ENCODE measurements at places on chromosomes 1 and 21.

DNA sequence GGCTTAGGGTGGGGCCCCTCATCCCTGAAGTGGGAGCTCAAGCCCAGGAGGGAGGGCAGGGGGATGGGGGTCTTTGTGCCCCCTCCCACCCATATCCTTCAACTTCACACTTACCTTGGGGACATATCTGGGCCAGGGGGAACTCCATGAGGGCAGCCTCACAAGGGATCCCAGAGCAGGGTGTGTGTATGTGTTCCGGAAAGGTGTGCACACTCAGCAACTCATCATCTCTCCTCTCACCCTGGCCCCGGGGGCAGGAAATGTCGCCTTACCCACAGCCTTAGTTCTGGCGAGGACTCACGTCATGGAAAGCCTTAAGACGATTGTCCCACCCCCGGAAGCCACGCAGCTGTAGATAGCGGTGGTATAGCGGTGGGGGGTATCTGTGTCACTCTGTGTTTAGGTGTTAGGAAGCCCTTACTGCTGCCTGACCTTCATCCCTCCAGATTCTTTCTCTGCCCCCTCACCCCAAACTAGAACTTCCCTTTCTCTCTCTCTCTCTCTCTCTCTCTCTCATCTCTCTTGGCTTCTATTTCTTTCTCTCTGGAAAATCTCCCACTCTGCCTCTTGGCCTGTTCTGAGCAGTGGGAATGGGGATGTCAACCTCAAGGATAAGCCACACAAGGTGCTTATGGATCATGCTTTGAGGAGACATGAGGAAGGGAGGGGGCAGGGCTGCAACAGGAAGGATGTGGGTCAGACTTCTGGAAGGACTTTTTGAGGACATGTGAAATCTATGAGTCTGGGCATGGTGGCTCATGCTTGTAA, at the start of gene SH2D2A:
Gene SH2D2A (minus strand): TSS at position 288 of the 768 bp plus-strand sequence. CDS start 140 bp downstream, at position 148.
- DNase-seq = peak; percentile 90

DNA sequence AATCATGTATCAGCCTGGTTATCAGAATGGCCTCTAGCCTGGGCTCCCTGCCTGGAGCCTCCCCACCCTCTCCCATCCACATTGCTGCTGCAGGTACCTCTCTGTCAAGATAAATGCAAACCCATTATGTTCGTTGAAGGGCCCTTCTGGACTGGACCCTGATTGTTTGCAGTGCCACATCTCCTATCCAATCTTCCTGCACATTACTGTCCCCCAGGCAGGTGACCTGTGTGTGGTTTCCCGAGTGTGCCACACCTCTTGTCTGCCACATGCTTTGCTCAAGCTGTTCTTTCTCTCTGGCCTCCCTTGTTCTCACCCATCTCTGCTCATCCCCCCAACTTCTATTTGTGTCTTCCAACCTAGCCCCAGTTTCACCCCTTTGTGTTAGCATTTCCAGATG, 32.4 kb downstream of the IER5 start:
- DNase-seq = no peak

DNA sequence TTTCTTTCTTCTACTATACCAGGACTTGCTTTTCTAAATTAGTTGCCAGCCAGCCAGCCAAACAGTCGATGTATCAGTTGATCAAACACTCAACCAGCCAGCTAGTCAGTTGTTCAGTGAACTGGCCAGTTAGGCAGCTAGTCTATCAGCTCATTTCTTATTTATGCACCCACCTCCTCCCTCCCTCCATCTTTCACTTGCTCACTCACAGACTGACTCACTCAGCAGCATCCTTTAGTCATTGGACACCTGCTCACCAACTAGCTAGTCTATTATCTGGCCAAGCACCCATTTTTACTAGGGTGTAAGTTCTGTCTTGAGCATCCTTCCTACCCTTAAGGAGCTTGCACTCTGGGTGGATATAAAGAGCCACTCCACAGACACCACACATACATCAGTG, 5.9 kb upstream of the SPRR4 start:
- no peak for DNase-seq

- no peak for DNase-seq
Observed at GRCh38 chr1:112165375-112165774, 175.9 kb upstream of the KCND3 start.

DNA sequence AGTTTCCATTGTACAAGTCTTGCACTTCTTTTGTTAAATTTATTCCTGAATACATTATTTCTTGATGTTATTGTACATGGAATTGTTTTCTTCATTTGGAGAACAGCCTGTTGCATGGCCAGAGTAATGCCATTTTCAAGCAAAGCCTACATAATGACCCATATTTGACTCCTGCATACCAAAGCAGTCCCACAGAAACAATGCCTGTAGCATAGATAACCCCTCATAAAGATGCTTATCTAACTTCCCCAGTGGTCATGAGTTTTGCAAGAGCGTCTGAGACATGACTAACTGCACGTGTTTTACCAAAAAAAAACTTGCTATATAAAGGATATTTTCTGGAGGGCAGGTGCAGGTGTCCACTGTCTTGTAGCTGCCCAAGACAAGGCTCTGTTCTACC, 30.3 kb upstream of the RLF start:
- DNase-seq = no peak

GRCh38 chr1:3161176-3161840, 92.3 kb downstream of the PRDM16 start:
- DNase-seq = no peak

- no peak for DNase-seq
Observed at GRCh38 chr1:48750109-48750508, 26.6 kb downstream of the BEND5 start.

GRCh38 chr1:36411674-36412648, 14.3 kb upstream of the LSM10 start:
- no peak for DNase-seq

- no peak for DNase-seq
Observed at GRCh38 chr1:28313702-28314546, 14.9 kb upstream of the MED18 start.
